IMR-90 (cell line): ENCODE measurements at places on chromosomes 2 and 18. TPM values are rescaled to one million over a fixed set of nuclear protein-coding genes. Genes with fewer than 3 reads are reported as not detected.

PLA2R1 gene
- total RNA-seq, result 0.28 and 0.54 TPM in 2 replicates

GPR17 gene
- not detected in 2 replicates for total RNA-seq

TSGA10 gene
- total RNA-seq, result 0.54 and 1.1 TPM in 2 replicates

SRD5A2 gene
- total RNA-seq, result not detected in 2 replicates

SPP2 gene
- total RNA-seq, result not detected in 2 replicates

NT5C1B gene
- total RNA-seq, result not detected in 2 replicates

GREB1L gene
- total RNA-seq, result under 0.01 TPM in 1 of 2 replicates, not detected in the other

MFSD6 gene
- total RNA-seq, result 7.7 and 8.1 TPM in 2 replicates

PSD4 gene
- 0.28 and 0.36 TPM in 2 replicates for total RNA-seq

CCDC141 gene
- total RNA-seq, result under 0.01 TPM in 1 of 2 replicates, not detected in the other

CAPN13 gene
- not detected in 2 replicates for total RNA-seq

DNA sequence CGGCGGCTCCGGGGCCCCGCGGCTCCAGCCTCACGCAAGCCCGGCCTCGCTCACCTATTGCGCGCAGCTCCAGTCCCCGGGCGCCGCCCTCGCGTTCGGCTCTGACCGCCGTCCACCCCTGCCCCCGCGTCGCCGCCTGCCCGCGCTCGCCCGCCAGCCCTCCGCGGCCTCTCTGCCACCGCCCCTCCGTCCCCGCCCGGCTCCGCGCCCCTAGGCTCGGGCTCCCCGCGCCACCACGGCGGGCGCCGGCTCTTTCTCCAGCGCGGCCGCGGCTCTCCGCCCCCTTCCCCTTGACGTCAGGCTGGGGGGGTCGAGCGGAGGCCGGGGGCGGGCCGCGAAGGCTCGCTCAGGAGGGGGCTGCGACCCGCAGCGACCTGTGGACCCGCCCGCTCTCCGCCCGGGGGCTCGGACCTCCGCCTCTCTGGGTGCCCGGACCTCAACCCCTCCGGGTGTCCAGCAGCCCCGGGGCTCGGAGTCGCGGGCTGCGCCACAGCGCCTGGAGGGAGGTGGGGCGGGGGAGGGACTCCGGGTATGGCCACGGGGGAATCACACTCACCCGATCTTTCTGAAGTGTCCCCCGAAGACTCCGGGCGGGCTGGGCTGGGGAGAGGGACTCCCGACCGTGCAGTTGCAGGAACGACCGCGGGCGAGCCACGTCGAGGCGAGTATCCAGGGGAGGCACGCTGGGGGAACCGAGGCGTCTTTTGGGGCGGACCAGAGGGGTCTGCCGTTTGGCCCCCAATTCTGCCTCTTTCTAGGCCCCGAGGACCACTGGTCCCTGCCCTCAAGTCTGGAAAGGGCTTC, at the start of gene SEMA4C:
Gene SEMA4C (minus strand): TSS at position 259 of the 804 bp plus-strand sequence. CDS start 2,194 bp downstream, outside the sequence.
- no peak for DNase-seq
- peak within 1 kb of the TSS; percentile 87 for H3K4me3 ChIP-seq
- H3K4me1 ChIP-seq, result peaks cover 7% of the 10 kb centered on the region; the same call in 1 of the 2 replicates

DNA sequence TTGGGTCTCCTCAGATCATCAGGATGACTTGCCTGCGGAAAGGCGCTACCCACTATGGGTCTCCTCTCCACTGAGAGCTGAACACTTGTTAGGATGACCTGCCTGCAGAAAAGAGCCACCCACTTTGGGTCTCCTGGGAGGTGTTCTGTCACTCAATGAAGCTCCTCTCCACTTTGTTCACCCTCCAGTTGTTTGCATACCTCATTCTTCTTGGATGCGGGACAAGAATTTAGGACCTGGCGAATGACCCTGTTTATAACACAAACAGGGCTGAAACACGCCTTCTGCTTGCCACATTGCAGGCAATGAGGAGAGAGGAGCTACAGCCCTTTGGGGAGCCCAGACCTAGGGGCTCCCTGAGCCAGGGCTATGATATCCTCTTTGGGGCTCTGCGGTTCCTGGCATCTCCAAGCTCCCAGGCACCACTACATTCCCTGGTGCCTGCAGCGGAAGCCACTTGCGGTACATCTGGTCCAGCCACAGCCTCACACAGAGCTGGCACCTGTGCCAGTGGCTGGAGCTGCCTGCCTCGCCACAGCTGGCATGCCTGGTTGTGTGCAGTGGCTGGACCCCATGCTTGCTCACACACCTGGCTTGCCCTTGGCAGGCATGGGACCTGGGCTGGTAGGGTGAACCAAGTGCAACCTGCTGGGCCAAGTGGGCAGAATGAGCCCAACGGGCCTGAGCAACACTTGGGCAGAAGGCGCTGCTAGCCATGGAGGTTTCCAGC, 20.6 kb downstream of the ANKRD29 start:
- no peaks in the 10 kb centered on the region for H3K36me3 ChIP-seq
- DNase-seq, result no peak
- H3K27me3 ChIP-seq, result peaks cover 37% of the 10 kb centered on the region
- peaks cover 4% of the 10 kb centered on the region; the same call in 1 of the 2 replicates for H3K4me1 ChIP-seq

GRCh38 chr2:189954989-189955388, 107.5 kb downstream of the MSTN start:
- H3K27me3 ChIP-seq, result no peaks in the 10 kb centered on the region
- no peak overlapping the region for H3K4me3 ChIP-seq
- no peak for DNase-seq
- no peak overlapping the region for H3K27ac ChIP-seq
- H3K36me3 ChIP-seq, result no peaks in the 10 kb centered on the region

DNA sequence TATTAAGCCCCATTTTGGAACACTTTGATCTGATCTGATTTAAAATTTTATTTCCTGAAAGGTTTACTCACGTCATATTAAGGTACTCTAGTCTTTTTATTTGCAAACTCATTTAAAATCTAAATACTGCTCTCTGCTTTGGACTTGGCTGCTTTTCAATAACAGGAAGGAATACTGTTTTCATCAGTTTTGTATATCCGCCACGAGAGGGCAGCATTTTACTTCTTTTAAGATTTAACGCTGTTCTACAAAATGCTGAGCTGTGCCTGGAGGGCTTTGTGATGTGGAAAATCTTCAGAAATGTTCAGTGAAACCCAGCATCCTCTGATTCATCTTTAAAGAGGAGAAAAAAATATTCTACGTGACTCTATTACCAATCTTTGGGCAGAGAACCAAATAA, 37.5 kb upstream of the SLC38A11 start:
- no peaks in the 10 kb centered on the region for H3K27me3 ChIP-seq
- peak; percentile 89 for DNase-seq
- no peak overlapping the region for H3K4me3 ChIP-seq
- no peaks in the 10 kb centered on the region for H3K36me3 ChIP-seq
- H3K27ac ChIP-seq, result no peak overlapping the region

- peaks cover 72% of the 10 kb centered on the region for H3K27me3 ChIP-seq
- DNase-seq, result no peak
- no peak overlapping the region for H3K4me3 ChIP-seq
- no peaks in the 10 kb centered on the region for H3K36me3 ChIP-seq
- H3K4me1 ChIP-seq, result peaks cover 3% of the 10 kb centered on the region; the same call in 1 of the 2 replicates
Measured at GRCh38 chr2:232388324-232388891, 9.9 kb downstream of the ALPP start.

GRCh38 chr2:147774805-147775204, 70.0 kb upstream of the ACVR2A start:
- no peak overlapping the region for H3K4me3 ChIP-seq
- H3K27ac ChIP-seq, result no peak overlapping the region
- no peaks in the 10 kb centered on the region for H3K4me1 ChIP-seq
- no peaks in the 10 kb centered on the region for H3K36me3 ChIP-seq

GRCh38 chr2:37376421-37377186, 32.2 kb downstream of the QPCT start:
- H3K36me3 ChIP-seq, result no peaks in the 10 kb centered on the region
- DNase-seq, result peak; percentile 94
- peak overlapping the region; percentile 14; the same call in 1 of the 2 replicates for H3K4me3 ChIP-seq

DNA sequence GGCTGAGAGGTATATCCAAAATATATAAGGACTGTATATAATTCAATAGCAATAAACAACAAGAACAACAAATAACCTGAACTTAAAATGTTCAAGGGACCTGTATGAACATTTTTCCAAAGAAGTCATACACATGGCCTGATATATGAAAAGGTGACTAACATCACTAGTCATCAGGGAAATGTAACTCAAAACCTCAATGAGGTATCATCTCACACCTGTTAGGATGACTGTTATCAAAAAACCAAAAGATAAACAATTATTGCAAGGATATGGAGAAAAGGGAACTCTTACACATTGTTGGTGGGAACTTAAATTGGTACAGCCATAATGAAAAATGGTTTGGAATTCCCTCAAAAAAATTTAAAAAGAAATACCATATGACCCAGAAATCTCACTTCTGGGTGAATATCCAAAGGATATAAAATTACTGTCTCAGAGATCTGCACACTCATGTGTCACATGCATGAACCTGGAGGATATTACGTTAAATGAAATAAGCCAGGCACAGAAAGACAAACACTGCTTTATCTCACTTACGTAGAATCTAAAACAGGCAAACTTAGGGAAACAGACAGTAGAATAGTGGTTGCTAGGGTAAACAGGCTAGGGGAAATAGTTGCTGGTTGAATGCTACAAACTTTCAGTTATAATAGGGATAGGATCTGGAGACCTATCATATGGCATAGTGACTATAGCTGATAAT, 334.5 kb upstream of the MMADHC start:
- H3K4me1 ChIP-seq, result peaks cover 5% of the 10 kb centered on the region; the same call in 1 of the 2 replicates
- peak; percentile 35 for DNase-seq
- H3K4me3 ChIP-seq, result no peak overlapping the region
- H3K27ac ChIP-seq, result no peak overlapping the region

DNA sequence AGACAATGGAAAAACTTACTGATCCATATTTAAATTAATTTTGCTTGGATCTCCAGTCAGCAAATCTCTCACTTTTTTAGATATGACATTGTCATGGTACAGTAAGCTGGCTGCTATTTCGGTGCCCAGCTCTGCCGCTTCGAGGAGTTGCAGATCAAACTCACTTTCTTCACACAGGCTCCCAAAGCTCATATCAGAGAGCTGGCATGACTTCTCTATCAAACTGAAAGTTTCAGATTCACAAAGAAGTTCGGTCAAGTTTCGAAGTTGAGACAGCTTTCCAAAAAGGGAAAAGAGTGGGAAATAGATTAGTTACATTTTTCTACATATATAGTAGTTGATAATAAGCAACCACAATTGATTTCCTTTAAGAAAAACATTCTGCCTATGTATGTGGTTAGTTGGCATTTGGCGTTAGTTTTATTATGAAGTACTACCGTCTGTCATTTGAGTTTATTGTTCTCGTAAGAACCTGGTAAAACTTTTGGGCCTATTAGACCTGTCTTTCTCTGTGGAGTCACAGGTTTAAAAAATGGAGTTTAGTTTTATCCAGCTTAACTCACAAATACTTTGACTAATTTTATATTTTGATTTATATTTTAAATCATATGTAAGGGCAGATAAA, 118.8 kb downstream of the ABCA12 start:
- no peaks in the 10 kb centered on the region for H3K27me3 ChIP-seq
- no peaks in the 10 kb centered on the region for H3K4me1 ChIP-seq
- no peak overlapping the region for H3K27ac ChIP-seq

DNA sequence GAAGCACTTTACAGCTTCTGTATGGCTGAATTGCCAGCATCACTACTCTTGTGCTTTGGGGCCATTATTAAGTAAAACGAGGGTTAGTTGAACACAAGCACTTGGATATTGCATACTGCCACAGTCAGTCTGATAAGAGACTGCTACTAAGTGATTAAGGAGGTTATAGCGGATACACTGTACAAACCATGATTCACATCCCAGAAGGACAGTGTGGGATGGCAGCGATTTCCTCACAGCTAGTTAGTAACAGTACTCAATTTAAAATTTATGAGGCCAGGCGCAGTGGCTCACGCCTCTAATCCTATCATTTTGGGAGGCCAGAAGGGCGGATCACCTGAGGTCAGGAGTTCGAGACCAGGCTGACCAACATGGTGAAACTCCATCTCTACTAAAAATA, 2.6 kb upstream of the BMPR2 start:
- peak; percentile 58 for DNase-seq
- H3K27ac ChIP-seq, result no peak overlapping the region
- H3K27me3 ChIP-seq, result no peaks in the 10 kb centered on the region
- H3K4me1 ChIP-seq, result no peaks in the 10 kb centered on the region

DNA sequence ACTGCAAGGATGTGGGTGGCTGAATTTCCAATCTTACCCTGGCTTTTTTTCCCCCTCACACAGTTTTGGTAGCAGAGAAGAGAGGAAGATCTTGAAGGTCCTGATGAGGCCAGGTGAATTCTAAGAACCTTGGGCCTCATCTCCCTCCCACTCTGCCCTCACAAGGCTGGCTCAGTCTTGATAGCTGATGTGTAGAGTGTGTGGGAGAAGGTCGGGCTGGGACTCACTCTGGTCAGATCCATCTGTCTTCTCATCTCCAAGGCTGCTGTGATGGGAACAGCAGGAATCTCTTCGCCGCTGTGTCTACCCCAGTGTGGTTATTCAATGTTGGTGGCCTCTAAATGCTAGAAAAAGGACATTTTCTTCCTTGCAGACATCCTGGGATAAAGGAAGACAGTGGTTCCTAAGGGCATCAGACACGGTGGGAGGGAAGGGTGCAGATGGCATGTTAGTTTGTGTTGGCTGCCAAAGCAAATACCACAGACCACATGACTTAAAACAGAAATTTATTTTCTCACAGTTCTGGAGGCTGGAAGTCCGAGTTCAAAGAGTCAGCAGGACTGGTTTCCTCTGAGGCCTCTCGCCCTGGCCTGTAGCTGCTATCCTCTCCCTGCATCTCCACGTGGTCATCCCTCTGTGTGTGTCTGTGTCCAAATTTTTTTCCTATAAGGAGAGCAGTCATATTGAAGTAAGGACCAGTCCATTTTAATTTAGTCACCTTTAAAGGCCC, 37.6 kb upstream of the MGAT4A start:
- H3K4me1 ChIP-seq, result no peaks in the 10 kb centered on the region
- no peaks in the 10 kb centered on the region for H3K36me3 ChIP-seq
- peaks cover 11% of the 10 kb centered on the region for H3K27me3 ChIP-seq
- no peak overlapping the region for H3K27ac ChIP-seq
- H3K4me3 ChIP-seq, result no peak overlapping the region

DNA sequence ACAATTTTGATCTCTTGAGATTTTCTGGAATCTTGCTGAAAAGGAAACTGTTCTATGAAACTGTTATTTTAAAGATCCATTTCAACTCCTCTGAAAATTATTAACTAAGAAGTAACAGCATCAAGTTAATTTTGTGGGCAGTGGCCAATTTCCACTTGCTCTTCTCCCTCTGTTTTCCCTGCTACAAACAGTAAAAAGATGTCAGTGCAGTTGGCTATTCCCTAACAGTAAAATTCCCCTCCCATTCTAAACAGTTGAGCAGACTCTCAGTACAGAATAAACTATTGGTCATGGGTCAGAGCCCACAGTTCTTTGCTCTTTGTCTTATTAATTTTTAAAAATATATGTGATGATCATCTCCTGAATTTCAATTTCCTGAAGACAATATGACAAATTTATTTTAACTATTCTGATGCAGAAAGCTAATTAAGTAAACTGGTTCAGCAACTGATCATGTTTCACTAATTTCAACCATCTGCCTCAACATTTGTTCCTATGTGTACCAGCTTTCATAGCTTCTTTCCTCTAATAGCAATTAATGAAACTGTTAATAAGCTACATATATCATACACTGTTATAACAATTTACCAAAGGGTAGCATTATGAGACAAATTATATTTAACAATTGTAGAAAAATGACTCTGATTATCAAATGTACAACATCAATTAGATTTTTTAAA, 41.1 kb upstream of the GALNT5 start:
- no peaks in the 10 kb centered on the region for H3K4me1 ChIP-seq
- H3K4me3 ChIP-seq, result no peak overlapping the region
- DNase-seq, result no peak
- H3K36me3 ChIP-seq, result no peaks in the 10 kb centered on the region
- no peak overlapping the region for H3K27ac ChIP-seq
- H3K27me3 ChIP-seq, result no peaks in the 10 kb centered on the region
